ENCODE measurements at places on chromosomes 13 and 19.

DNA sequence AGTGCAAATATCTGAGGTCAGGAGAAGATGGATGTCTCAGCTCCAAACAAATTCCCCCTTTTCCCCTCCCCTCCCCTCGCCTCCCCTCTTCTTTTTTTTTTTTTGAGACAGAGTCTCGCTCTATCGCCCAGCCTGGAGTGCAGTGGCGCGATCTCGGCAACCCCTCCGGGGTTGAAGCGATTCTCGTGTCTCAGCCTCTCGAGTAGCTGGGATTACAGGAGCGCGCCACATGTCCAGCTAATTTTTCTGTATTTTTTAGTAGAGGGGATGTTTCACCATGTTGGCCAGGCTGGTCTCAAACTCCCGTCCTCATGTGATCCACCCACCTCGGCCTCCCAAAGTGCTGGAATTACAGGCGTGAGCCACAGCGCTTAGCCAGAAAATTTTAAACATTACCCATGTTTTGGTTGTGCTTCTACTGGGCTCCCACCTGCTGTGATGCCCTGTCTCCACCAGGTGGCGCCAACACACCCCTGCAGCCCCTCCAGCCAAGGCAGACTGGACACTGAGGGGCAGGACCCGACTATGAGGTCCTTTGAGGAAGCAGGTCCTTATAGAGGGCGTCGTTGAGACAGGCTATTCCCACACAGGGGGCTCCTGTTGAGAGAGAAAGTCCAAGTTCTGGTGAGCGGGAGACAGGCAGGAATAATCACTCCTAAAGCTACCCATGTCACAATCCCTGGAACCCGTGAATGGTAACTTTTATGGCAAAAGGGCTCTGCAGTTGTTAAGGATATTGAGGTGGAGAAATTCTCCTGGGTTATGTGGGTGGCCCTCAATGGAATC lies 6.3 kb downstream of the ERICH4 start:
- peak; percentile 70 for DNase-seq

DNA sequence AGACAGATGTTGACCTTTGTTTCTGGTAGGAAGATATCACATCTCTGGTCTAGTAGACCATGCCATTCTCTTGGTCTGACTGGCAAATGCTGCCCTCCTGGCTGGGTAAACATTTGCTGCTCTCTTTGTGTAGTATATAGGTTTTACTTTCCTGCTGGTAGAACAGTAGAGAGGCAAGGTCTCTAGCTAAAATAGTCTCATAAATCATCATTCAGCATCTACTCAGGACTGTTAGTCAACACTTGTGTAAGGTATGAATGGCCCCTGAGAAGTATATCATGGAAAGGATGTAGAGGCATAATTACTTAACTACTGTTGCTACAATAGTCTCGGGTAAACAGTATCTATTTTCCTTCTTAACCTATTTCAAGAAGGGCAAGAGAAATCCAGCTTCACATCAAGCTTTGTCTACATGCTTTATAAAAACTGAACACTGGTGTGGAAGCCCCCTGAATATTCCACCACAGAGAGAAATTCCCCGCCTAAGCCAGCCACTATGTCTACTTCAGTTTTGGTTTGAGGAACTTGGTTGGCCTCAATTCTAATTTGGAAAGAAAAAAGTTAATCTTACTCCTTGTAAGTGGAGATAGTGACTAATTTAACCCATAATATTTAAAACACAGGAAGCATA lies 18.4 kb upstream of the MYCBP2 start:
- no peak for DNase-seq

DNA sequence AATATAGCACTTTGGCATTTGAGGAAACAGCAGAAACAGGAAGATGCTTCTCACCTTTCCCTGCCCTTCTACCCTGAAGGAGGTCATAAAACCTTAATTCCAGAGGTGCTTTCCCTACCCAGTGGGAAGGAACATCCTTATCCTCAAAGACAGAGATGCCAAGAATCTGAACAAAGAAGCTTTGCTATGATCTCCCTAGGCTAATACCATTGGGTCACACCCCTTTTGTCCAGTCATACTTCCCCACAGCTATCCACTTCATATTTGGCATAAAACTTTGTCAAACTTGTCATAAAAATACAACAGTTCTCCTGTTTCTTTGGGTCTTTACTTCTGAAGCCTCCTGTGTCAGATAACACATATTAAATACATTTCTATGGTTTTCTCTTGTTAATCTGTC lies 21.7 kb upstream of the RXFP2 start:
- no peak for DNase-seq

GRCh38 chr19:5951338-5951861 lies 26.5 kb downstream of the RANBP3 start:
- no peak for DNase-seq

DNA sequence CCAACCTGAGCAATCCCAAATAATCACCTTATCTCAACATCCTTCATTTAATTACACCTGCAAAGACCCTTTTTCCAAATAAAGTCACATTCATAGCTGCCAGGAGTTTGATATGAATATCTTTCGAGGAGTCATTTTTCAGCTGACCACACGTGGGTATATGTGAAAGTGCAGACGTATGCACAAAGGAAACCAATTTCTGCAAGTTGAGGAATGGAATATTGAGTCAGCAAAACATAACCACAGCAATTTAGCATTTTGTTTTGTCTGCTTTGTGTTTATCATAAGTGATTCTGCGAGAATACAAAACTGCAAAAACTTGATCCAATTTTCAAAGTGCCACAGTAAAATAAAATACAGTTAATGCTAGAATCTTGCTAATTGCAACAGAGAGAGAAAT lies 295.9 kb downstream of the SUCLA2 start:
- no peak for DNase-seq

DNA sequence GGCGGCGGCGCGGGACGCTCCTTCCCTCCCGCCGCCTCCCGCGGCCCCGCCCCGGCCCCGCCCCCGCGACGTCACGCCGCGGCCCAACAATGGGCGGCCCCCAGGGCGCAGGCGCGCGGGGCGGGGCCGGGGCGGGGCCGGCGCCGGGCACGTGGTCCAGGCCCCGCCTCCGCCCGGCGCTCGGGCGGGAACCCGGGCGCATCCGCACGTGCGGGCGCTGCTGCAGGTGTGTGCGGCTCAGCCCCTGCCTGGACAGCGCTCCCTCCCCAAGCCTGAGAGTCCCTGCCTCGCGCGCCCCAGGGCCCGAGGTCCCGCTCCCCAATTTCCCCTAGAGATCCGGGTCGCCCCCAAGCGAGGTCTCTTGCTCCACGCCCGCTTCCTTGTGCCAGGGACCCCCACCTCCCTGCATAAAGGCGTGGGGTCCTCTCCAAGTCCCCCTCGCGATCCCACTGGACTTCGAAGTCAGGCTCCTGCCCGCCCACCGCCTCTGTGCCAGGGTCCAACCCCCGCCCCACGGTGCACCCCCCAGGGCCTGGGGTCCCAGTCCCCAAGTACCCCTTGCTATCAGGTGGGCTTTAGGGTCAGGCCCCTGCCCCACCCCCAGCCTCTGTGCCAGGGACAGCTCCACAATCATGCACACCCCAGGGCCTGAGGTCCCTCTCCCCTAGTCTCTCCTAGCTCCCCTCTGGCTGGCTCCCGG lies at the start of gene MEX3D:
TSS of gene MEX3D (minus strand) at position 6 of the 700 bp plus-strand sequence. CDS start 267 bp downstream, outside the sequence.
- peak; percentile 71 for DNase-seq

Measured in breast epithelium (tissue), 4 donors.